Activated T-cell treated with anti-CD3 and anti-CD28 coated beads, Interleukin-2, amount 50 U/mL, for 48 hours (primary cell): ENCODE measurements at places on chromosomes 5 and 9.

GRCh38 chr5:125492977-125493376 is 746.5 kb upstream of the ZNF608 start:
- no peak for DNase-seq

DNA sequence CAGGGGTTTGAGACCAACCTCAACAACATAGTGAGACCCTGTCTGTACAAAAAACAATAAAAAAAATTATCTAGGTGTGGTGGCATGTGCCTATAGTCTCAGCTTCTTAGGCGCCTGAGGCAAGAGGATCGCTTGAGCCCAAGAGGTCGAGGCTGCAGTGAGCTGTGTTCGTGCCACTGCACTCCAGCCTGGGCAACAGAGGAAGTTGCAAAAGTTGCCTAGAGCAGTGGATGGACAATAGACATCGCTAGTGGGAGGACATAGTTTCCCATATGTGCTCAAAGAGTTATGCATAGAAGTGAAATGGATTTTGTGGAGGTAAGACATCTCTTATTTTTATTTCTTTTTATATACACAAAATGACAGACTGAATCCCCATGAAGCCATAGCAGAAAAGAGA is 19.0 kb downstream of the HNRNPK start:
- no peak for DNase-seq

GRCh38 chr5:43273552-43273951 is 39.7 kb downstream of the HMGCS1 start:
- no peak for DNase-seq

DNA sequence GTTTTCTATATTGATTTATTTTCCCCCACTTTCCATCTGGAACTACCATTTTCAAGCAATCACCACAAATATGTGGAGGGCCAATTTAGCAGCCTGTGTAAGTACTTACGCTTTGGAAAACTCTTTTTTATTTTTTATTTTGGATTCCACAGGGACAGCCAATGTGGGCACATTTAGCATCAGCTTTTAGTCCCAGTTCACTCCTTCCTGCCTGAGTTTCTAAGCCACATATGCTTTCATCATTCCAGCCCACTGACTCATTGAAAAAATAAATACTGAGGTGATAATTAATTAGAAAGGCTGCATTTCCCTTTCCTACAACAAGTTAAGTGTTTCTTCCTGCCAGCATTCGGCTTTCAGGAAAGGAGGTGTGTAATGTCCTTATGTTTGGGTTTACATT is 76.8 kb downstream of the TMEM167A start:
- no peak for DNase-seq

- DNase-seq, result no peak
Observed at GRCh38 chr9:134861595-134862334, 18.8 kb upstream of the FCN2 start.

- DNase-seq, result no peak
Observed at GRCh38 chr9:90795871-90796317, 5.7 kb upstream of the SYK start.

DNA sequence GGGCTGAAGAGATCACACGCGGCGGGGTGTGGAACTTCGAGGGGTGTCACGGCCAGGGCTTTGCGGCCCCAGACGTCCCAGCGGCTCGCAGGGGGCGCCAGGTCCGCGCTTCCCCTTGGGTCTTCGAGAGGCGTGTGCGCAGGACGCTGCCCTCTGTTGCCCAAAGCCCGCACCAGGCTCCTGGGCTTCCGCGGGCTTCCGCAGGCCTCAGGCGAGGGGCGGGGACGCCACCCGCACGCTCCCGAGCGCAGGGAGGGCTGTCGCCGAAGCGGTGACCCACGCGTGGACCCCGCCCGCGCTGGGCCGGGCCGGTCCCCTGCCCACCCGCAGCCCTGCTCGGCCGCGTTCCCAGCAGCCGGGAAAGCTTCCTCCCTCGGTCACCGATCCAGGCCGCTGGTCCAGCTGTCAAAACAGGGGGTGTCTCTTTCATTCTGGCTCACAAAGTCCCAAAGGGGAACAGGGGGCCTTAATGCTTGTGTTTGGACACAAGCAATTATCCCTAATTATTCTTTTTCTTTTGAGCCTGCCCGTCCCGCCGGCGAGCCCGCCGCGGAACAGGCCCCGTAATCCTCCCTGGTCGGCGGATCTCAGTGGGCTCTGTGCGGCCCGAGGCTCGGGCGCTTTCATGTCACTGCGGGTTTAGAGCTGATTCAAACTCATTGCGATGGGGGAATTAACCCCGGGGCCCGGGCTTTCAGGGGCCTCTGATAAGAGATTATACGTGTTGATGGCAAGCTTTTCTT is 60.6 kb downstream of the TMEM174 start:
- peak; percentile 28 for DNase-seq

GRCh38 chr9:92026206-92027002 is 76.4 kb upstream of the ROR2 start:
- DNase-seq, result no peak

GRCh38 chr5:168613996-168614395 is 34.8 kb upstream of the PANK3 start:
- DNase-seq, result no peak

DNA sequence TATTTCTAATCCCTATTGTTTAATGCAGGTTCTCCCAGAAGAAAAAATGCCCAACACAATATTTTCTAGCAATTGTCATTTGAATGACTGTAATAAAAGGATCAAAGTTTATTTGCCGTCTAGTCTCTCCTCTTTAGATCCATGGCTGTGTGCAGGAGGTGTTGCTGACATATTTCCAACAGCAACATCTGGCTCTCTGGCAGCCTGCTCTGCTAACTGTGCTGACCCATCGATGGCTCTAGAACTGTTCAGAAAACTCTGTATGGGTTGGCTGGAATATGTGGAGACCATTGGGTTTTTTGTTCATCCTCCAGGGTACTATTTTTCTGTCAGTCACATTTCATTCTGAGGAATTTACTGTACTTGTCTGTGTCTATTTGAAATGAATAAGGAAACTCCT is 202.0 kb upstream of the SLC27A6 start:
- no peak for DNase-seq

DNA sequence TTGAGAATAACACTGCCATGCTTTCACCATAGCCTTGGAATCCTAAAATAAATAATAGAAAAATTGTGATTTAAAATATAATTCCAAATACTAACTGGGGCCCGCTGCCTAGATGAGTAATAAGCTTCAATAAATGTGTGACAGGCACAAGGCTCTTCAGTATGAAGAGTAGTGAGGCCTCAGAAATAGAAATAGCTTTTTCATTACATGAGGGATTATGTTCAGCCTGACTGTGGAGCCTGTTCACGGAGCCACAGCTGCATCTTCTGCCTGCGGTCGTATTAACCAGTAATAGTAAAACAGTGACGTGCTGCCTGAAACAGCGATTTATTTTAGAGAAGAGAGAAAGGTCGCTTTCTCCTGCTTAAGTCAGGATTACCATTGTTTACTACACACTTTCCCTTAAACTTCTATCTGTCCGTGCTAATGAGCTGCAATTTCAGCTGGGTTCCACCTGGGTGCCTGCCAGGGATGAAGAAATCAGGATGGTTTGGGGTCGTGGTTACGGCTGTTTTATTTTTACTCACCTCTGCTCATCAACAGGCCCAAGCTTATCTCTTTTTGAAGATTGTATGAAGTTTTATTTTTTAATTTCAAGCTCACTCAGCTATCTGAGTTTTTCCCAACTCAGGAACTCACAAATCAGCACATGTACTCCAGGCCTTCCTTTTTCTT is 284.9 kb upstream of the WWC1 start:
- DNase-seq, result no peak

DNA sequence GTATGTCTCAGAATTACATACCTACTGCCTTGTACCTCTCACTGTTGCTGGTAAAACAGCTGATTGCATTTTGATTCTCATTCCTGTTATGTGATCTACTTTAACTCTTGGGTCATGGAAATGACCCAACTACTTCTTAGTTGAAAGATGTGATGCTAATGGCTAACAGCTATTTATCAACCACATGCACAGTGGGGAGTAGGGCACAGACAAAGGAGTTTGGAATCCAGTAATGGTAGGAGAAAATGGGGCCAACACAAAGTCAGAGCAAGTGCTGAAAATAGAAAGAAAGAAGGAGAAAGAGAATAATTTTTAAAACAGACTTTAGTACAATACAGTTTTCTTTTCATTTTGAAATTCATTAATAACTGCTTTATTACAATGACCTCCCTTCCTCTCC is 241.0 kb downstream of the PTPRD start:
- no peak for DNase-seq

DNA sequence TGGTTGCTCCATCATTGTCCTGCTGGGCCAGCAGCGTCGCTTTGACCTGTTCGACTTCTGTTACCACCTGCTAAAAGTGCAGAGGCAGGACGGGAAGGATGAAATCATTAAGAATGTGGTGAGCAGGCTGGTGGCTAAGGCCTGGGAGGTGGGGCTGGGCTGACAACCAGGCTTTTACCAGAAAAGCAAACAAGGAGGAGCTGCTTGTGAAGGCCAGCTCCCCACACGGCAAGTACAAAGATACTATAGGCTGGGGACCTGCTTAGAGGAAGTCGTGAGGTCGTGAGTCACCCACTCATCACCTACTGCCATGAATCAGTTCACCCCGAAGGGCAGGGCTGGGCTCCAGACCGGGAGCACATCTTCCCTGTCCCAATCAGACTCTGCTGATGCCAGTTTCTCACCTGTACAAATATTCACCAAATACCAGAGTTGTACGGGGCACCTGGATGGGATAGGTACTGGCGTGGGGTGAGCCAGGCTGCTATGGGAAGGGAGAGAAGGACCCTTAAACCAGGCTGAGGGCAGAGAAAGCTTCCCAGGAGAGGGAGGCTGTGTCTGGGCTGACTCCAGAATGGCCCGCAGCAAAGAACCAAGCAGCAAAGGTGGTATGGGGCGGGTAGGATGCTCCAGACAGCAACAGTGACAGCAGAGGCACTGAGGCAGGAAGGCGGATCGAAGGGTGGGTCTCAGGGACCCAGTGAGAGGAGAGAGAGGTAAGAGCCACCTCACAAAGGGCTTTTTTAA is 69.3 kb upstream of the NIPAL4 start:
- DNase-seq, result peak; percentile 79

DNA sequence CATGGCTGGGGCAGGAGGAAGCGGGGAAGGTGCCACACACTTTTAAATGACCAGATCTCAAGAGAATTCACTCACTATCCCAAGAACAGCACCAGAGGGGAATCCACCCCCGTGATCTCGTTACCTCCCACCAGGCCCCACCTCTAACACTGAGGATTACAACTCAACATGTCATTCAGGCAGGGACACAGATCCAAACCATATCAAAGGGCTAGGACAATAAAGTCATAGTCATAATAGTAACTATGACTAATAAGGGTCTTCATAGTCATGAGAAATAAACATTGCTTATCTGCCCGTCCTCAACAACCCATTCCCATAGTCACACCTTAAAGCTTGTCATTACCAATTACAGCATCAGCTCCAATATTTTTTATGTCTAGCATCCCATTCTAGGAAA is 65.3 kb upstream of the SMC2 start:
- DNase-seq, result peak; percentile 37

DNA sequence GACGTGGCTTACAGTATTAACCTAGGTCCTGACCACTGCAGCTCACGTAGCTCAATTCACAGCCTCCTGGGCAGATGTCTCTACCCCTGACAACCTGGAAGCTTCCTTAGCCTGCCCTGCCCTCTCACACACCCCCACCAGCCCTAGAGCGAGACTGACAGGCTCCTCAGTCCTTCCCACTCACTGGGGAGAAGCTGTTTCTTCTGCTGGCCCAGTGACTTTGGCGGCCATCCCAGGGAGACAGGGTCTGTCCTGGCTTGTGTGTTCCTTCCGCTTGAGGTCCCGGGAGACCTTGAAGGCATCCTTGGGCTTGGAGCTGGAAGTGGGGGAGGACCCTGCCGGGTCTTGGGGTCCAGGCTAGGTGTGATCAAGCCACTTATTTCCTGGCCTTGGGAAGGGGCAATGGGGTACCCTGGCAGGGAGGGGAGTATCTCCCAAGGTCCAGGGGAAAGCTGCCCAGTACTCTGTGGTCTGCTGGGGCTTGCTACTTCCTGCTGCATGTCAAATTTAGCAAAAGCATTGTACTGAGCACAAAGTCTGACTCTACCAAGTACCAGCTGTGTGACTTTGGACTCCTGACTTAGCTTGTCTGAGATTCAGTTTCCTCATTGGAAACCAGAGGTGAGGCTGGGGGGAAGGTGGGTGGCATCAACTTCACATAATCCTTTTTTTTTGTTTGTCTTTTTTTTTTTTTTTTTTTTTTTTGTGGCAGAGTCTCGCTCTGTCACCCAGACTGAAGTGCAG is 1.9 kb downstream of the MIGA2 start:
- DNase-seq, result no peak

- no peak for DNase-seq
Observed at GRCh38 chr5:159133041-159133741, 33.5 kb upstream of the EBF1 start.

GRCh38 chr9:14400658-14400995 is 86.7 kb upstream of the NFIB start:
- DNase-seq, result no peak

- no peak for DNase-seq
Observed at GRCh38 chr9:131639769-131640437, 94.6 kb downstream of the PRRT1B start.

- no peak for DNase-seq
Observed at GRCh38 chr5:83058726-83059125, 18.5 kb downstream of the TMEM167A start.

- DNase-seq, result peak; percentile 62
Observed at GRCh38 chr9:99118782-99119466, 14.0 kb downstream of the TGFBR1 start.

DNA sequence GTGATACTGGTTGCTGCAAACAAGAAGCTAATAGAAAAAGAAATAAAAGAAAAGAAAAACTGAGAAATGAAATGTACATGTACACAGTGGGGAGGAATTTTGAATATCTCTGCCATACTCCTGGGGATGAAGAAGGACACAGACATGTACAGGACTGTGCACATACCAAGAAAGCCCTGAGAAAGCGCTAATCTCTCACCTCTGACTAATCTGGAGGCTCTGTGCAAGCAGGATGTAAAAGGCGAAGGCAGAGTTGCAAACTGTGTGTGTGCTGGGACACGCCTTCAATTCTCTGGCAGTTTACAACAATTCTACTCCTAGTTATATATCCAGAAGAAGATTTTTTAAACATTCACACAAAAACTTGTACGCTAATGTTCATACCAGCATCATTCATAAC is 211.4 kb downstream of the KIAA0825 start:
- DNase-seq, result no peak

DNA sequence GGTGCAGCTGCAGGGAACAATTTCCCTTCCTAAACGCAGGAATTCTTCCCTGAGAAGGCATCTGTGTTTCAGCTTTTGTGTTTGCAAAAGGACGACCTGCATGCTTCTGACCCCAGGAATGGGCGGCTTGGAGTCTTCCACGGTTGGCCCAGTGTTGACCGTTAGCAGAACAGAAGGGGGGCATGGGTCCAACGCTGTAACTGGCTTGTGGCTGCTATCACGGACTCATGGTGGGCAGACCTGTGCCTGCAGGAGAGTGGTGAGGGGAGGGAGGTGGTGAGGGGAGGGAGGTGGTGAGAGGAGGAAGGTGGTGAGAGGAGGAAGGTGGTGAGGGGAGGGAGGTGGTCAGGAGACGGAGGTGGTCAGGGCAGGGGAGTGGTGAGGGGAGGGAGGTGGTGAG is 388.6 kb upstream of the IRX4 start:
- no peak for DNase-seq

GRCh38 chr5:96148376-96148775 is 186.7 kb upstream of the ELL2 start:
- DNase-seq, result no peak

GRCh38 chr5:132528866-132529634 is 14.3 kb downstream of the IL5 start:
- peak; percentile 31 for DNase-seq

GRCh38 chr5:131282235-131282634 is 18.4 kb downstream of the CDC42SE2 start:
- DNase-seq, result no peak

GRCh38 chr5:131635684-131636572 is 899 bp upstream of the RAPGEF6 start:
- no peak for DNase-seq
